ENCODE measurements at places on chromosomes 12 and 14.
A peak's percentile ranks its signal among the peaks of the same experiment; 100 is the strongest.

GRCh38 chr12:123266679-123267277 is 4.9 kb downstream of the CDK2AP1 start:
- no peak for DNase-seq

GRCh38 chr14:97361958-97362357 is 564.8 kb downstream of the VRK1 start:
- no peak for DNase-seq

DNA sequence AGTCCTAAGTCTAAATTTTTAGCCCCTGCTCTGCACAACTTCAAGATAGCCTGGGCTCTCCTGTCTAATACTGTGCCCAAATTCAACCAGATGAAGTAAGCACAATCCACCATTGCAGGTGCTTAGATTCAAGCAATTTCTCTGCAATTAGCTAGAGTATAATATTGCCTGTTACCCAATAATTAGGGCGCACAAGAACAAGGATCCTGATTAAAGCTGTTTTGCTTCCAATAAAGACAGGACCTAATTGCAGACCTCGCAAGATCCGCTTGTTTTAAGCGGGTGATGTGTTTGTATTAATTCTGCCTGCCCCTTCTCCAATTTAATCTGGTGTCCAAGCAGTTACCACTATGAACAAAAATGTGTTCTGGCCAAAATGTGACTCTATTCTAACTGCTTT is 1268.9 kb upstream of the TMEM132C start:
- DNase-seq = no peak

- no peak for DNase-seq
Measured at GRCh38 chr14:89674936-89675335, 257.9 kb upstream of the FOXN3 start.

GRCh38 chr12:24212496-24212895 is 263.0 kb upstream of the SOX5 start:
- DNase-seq = no peak

GRCh38 chr12:53761306-53761705 is 9.5 kb upstream of the CISTR start:
- DNase-seq = no peak

GRCh38 chr14:92880351-92880750 is 42.6 kb upstream of the CHGA start:
- peak; percentile 71 for DNase-seq

GRCh38 chr14:51035611-51036192 is 59.2 kb downstream of the TRIM9 start:
- DNase-seq = no peak

DNA sequence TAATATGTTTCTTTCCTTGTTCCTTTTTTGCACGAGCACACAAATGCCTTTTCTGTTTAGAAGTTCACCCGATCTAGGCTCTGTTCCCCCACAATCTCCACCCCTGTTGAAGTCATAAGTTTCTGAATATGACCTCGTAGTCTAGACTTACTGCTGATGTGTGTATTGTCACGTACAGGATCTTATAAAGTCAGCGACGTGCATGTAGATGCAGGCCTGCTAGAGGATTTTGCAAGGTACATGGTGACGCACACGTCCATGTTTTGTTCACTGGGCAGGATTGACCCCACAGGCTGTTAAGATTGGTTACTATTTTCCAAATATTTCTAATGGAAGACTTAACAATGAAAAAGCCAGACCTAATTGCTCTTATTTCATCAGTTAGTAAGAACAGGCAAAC is 46.2 kb upstream of the CCDC91 start:
- DNase-seq = no peak

DNA sequence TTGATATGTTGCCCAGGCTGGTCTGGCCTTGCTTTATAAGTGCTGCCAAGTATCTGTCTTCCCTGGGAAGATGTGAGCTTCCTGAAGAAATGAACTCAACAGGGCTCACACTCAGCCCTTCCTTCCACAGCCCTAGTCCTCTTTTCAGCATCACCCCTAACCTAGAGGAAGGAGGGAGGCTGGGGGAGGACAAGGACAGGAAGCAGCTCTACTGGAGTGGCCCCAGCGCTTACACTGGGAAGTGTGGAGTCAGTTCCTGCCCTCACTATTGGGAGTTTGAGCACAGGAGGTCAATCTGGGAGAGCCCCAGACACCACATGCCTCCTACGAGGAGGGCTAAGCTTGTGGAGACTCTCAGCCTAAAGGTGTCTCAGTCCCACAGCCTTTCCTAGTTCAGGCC is 16.8 kb downstream of the GALNT6 start:
- no peak for DNase-seq

DNA sequence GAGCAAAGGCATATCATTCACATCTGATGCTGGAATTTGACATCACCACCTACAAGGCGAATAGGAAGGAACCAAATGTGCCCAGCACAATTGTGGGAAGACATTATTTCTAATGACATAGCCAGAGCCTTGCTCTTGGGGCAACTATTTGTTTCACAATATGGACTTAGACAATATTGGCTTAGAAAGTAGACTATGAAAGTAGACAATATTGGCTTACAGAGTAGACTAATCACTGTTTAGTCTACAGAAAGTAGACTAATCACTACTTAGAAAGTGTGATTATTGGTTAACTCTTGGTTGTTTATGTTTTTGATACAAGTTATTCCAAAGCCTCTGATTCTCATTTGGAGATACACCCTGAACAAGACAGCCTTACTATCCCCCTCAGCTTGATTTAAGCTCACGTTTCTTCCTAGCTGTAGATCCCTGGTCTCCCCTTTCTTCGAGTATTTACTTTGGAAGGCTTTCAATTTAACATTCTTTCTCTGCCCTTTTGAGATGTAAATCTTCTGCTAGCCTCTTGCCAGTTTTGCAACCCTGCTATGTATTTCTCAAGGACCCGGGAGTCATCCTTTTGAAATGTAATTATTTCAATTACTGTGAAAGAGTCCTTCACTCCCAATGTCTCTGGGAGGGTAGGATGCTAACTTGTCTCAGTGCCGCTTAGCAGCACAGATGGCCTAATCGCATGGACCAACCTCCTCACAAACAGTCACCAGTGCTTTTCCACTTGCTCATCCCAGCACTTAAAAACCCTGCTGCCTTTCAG is 843.2 kb downstream of the GALC start:
- DNase-seq = no peak

DNA sequence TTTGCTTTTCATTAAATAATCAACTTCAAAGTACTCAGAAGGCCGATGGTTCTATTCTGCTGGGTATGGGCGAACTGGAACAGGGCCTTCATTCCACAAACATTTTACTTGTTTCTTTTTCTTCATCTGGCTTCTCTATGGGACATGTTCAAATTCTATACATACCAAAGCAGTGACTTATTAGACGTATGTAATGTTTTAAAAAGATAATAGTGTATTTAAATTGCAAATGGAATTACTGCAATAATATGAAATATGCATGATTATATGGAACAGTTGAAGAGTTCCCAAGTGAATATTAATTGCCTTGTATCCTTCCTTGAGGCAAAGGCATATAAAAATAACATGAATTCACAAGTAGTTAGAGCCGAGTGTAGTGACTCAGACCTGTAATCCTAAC is 75.5 kb downstream of the FAR2 start:
- no peak for DNase-seq

DNA sequence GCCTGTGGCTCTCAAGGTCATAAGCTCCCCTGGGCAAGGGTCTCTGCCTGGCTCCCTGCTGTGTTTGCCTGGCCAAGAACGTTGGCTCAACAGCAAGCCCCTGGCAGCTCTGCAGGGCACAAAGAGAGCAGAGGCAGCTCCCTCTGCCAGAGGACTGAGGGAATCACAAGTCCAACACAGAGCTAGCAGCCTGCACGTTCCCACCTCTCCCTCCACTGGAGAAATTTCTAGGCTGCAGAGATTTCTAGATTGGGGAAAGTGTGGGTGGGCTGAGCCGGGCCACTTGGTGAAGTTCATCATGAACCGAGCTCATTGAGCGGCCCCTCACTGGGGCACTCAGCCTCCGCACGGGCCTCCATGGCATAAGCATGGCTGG is 19.8 kb downstream of the ZFYVE21 start:
- no peak for DNase-seq

DNA sequence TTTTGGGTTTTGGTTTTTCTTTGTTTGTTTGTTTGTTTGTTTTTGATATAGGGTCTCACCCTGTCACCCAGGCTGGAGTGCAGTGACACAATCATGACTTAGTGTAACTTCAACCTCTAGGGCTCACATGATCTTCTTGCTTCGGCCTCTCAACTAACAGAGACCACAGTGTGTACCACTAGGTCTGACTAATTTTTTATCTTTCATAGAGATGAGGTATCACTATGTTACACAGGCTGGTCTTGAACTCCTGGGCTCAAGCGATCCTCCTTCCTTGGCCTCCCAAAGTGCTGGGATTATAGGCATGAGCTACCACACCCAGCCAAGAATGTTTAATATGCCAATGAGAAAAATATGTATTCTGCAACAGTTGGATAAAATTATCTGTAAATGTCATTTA is 29.6 kb upstream of the USP15 start:
- no peak for DNase-seq

DNA sequence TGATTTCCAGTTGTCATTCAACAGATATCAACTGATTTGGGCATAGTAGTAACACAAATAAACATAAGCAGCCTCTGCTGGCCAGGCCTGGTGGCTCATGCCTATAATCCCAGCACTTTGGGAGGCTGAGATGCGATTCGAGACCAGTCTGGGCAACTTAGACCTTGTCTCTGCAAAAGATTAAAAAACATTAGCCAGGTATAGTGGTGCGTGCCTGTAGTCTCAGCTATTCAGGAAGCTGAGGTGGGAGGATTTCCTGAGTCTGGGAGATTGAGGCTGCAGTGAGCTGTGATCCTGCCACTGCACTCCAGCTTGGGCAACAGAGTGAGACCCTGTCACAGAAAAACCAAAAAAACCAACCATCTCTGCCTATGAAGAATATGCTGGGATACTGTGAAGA is 7.1 kb downstream of the METAP2 start:
- no peak for DNase-seq

GRCh38 chr12:130981074-130981742 is 27.5 kb downstream of the ADGRD1 start:
- DNase-seq = no peak

DNA sequence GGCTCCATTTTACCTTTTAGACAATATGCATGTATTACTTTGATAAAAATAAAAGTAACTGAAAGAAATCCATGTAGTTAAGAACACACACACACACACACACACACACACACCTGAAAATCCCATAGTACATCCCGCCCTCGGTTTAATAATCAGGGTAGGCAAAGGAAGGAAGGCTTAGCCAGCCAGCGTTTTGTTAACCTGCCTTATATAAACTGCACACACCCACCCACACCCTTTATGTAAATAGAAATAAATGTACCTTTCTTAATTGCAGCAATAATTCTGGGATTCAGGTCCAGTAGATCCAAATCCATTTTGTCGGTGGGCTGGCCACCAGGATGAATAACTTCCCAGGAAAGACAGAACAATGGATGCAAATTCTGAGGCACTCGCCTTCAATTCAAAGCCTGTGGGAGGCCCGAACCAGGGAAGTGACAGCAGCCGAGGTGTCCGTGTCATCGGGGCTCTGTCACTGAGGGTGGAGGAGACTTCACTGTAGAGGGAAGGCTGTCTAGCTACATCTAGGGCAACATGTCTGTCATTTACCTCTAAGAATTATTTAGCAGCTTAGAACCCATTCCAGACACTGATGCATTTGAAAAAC is 4.4 kb downstream of the XRCC3 start:
- DNase-seq = no peak

DNA sequence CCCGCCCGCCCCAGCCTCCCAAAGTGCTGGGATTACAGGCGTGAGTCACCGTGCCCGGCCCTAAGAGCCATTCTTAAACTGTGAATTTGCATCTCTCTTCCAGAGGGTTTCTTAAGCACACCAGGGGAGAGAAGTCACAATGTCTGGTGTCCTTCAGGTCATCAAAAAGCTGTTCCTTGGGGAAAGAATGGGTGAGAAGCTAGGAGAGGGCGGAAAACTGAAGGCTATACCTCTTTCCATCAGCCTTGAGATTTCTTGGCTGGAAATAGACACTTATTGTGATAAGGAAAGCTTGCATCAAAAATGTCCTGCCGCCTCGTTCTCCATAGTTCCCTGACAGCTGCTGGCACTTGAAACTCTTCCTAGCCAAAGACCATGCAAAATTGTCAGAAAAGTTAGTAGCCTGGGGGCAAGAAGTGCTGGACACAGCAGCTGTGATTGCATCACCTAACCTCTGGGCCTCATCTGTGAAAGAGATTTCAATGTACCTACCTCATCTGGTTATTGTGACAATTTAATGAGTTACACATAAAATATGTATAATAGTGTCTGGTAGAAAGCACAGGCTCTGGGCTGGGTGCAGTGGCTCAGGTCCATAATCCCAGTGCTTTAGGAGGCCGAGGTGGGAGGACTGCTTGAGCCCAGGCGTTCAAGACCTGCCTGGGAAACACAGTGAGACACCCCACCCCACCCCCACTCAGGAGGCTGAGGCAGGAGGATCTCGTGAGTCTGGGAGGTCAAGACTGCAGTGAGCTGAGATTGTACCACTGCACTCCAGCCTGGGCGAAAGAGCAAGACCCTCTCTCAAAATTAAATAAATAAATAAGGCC is 9.7 kb upstream of the UBC start:
- DNase-seq = no peak

GRCh38 chr14:49545716-49546115 is 40.5 kb downstream of the RPS29 start:
- no peak for DNase-seq

DNA sequence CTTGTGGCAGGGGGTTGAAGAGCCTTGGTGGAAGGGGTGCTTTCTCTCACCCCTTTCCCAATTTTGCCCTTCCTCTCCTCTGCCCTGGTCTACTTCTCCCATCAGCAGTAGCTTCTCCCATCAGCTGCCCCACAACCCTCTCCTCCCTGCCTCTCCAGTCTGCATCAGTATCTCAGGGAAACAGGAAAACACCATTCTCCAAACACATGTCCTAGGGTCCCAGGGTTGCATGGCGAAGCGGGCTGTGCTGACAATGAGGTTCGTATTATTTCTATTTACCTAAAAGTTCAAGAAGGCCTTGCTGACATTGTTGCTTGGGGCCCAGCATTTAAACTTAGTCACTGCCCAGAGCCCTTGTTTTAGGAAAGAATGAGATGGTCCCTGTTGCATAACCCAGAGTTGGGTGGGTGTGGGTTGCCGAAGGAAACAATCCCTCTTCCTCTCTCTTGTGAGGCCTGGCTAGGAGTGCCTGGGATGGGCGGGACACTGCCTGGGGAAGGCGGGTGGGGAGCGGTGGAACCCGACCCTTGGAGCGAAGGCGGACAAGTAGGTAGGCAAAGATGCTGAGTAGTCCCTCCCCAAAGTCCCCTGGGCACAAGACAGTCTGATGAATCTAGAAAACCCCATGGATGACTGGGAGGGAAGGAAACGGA is 1.3 kb upstream of the IGFBP6 start:
- no peak for DNase-seq

DNA sequence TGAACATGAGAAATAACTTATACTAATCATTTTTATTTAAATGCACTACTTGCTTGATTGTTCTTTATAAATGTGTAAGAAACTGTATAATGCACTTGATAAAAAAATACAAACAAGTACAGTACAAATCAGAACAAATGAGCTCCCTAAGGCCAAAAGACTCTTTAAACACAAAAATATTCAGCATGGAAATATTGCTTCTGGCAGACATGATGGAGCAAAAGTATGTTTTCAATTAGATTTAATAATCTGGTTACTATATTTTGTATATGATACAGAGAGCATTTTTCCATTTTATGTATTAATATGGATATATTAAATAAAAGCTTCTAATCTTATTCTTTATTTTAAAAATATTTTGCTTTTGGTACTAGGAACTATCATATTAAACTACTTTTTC is 800.2 kb upstream of the LRFN5 start:
- DNase-seq = no peak
